ENCODE measurements at places on chromosomes 2 and 18.

- DNase-seq, result no peak
These were observed 2.9 kb upstream of the TLX2 start for GRCh38 chr2:74511104-74511989.

GRCh38 chr2:42049221-42050009 lies 1.6 kb downstream of the PKDCC start:
- DNase-seq, result no peak

GRCh38 chr2:127000937-127001336 lies 102.2 kb downstream of the TEX51 start:
- no peak for DNase-seq

- no peak for DNase-seq
These were observed 163.5 kb downstream of the MTCL1 start for GRCh38 chr18:8868779-8869415.

- no peak for DNase-seq
These were observed 136.8 kb downstream of the TPO start for GRCh38 chr2:1550076-1550475.

DNA sequence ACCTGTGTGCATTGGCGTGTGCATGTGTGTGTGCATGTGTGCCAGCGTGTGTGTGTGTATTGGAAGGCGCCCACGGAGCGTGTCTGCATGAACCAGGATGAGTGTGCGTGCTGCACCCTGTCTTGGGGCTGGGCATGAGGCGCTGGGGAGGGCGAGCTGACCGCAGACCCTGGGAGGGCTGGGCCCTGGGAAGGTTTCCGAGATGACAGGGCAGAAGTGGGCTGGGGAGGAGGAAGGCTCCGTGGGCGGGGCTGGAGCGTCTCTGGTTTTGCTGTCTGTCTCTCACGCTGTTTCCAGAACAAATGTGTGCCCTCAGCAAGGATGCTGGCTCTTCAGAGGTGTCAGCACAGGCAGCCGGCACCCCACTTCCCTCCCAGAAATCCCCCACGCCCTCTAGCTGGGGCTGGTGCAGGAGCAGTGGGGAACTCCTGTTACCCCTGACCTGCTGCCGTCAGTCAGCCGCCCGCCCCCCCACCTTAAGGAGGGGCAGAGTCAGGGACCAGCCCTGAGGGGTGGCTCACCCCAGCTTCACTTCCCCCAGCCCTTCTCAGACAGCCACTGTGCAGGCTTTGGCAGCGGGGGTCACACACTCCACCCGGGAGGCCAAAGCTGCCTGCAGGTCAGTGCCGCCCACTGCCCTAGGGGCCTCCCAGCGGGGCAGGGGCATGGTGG lies at the start of gene GPR35:
GPR35 (plus strand) TSS at position 531 of the 672 bp plus-strand sequence. CDS start 4,473 bp downstream, outside the sequence.
- DNase-seq, result peak; percentile 87

DNA sequence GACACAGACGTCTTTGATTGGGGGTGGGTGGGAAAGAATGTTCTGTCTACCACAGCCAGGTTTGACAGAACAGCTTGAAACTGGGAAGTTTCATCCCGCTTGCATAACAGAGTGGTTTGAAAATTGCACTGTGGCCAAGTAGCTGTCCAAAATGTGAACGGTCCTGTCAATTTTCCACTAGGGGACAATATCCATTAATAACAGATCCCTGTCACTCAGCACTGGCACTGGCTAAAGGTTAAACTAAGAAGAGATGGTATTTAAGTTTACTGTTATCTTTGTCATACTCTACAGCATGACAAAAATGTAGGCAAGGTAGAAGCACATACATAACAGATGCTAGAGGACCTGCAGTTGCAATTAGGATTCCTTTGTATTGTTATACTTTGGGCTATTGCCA lies 55.6 kb upstream of the ACMSD start:
- peak; percentile 84 for DNase-seq

Measured in inflammatory macrophage treated with lipopolysaccharide for 4 hours (primary cell).